Psoas muscle (tissue), 8 donors: ENCODE measurements at places on chromosomes 2 and 18. TPM values are rescaled to one million over a fixed set of nuclear protein-coding genes. Genes with fewer than 3 reads are reported as not detected.

DNA sequence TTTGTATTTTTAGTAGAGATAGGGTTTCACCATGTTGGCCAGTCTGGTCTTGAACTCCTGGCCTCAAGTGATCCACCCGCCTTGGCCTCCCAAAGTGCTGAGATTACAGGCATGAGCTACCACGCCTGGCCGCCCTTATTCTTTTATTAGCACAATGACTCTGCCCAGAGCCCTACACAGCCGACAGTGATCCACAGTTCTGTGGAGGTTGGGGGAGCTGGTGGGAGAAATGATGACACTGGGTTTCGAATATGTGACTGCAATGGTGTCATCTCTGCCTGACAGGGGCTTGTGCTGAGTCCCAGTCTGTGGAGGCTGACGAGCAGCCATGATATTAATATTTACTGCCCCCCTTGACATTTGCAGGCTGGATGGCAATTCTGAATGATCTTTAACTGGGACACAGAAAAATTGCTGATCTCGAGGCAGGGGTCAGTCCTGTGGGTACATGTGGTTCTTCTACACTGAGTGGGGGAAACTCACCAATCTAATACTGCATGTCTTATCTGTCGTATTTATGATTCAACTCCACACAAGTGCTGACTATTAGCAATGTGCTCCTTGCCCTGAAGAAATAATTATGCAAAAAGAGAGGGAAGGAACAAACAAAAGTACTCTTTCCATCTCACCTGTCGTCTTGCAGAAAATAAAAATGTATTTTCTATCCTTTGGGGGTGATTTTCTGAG lies 6.3 kb upstream of the CTAGE1 start:
- DNase-seq = no peak

DNA sequence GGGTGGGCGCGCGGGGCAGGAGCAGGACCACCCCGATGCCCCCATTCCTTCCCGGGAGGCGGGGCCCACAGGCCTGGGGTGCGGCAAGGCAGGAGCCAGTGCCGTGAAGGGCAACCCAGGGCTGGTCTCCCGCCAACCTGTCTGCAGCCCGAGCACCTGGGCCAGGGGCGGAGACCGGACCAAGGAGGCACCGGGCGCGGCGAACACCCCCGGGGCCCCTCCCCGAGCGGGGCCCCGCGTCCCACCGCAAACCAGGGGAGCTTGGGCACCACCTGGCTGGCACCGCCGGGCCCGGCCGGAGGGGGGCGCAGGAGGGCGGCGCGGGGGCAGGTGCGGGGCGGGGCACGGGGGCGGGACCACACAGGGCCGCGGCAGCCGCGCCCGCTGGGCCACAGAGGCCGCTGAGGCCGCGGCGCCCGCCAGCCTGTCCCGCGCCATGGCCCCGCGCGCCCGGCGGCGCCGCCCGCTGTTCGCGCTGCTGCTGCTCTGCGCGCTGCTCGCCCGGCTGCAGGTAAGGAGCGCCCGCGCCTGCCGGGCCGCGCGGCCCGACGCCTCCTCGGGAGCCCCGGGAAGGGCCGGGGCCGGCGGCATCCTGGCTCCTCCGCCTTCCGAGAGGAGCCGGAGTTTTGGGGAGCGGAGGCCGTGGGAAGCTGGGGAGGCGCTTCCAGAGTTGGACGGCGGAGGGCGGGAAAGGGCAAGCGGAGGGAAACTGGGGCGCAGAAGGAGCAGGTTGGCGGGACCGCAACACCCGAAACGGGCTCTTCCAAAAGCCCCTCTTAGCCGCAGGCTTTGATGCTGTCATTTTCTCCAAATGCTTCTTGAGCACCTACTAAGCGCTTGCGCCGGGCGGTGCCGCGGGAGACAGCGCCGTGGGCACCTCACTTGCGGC lies at the start of gene TNFRSF11A:
Gene TNFRSF11A (plus strand): TSS at position 394 of the 889 bp plus-strand sequence. CDS start 43 bp downstream, at position 437.
- peak; percentile 58 for DNase-seq

DNA sequence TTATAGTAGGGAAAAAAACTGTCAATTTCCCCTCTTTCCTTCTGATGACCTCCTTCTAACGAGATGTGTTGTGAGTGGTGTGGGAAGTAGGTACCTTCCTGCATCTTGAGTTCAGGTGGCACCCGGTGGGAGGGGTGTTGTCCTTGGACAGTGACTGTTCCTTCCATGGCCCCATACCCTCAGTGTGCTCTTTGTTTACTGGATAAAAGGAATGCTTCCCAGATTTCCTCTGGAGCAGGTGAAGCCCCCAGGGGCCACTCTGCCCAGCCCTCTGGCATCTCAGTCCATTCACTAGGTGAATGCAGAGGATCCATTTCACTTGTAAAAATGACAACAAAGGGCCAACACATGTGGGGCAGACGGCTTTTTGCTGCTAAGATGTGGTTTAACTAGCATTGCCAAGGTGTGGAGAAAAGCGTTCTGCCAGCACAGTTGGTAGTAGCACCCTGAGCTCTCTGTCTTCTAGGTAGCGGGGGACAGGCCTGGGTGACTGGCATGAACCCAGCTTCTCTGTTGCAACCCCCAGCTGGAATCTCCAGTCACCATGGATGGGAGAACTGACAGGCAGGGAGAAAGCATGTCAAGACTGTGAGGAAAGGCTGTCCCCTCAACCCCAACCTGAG lies 6.9 kb downstream of the GDF7 start:
- no peak for DNase-seq

GRCh38 chr2:238570926-238571325 lies 144.2 kb downstream of the ASB1 start:
- DNase-seq = no peak

- DNase-seq = no peak
Observed at GRCh38 chr18:78875016-78875777, 104.4 kb upstream of the SALL3 start.

- DNase-seq = no peak
Observed at GRCh38 chr18:46601141-46601805, 55.7 kb downstream of the LOXHD1 start.

DNA sequence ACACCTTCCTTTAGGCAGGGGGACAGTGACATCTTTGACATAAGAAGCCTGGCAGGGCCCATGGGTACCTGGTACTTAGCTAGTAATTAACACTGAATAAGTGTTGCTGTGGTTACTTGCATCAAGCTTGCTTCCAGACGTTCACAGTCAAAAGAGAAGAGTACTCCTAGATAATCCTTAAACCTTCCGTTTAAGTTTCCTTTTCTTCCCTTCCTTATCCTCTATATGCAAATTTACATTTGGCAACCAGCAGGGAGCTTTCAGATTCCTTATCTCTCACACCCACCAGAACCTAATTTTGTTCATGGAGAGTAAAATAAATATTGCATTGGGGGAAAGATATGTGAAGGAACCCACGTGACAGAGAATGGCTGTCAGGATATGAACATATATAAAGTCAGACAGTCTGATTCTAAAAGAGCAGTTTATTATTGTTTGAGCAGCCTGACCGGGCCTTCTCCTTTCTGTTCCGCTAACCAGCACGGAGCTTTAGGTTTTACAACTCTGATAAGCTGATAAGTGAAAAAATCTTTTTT lies 7.8 kb upstream of the RAB31 start:
- DNase-seq = no peak

GRCh38 chr2:161090411-161090810 lies 69.8 kb upstream of the TANK start:
- DNase-seq = peak; percentile 45

DNA sequence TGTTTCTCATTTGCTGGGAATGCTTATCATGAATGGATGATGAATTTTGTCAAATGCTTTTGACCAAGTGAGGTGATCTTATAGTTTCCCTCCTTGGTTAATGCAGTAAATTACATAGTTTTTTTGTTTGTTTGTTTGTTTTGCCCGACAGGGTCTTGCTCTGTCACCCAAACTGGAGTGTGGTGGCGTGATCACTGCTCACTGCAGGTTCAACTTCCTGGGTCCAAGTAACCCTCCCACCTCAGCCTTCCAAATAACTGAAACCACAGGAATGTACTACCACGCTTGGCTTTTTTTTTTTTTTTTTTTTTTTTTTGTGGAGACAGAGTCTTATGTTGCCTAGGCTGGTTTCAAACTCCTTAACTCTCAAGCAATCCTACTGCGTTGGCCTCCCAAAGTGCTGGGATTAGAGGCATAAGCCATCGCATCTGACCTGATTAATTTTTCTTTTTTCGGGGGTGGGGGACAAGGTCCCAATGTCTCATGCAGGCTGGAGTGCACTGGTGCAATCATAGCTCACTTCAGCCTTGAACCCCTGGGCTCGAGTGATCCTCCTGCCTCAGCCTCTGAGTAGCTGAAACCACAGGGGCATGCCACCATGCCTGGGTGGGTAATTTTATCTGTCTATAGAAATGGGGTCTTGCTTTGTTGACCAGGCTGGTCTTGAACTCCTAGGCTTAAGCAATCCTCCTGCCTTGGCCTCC lies 48.6 kb downstream of the SMAD2 start:
- DNase-seq = no peak

DNA sequence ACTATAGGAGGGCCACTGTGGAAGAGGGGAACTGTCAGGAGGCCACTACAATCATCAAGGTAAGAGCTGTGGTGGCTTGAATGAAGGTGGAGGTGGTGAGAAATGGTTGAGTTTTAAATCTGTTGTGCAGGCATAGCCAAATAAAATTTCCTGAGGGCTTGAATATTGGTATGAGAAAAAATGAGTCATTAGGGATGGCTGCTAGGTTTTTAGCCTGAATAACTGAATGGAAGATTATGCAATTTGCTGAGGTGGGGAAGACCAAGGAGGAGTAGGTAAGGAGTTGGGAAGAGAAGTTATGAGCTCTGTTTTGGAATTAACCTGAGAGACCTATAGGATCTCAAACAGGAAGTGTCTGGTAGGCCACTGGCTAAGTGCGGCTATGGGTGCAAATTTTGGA lies 84.0 kb downstream of the KLHL14 start:
- no peak for DNase-seq

DNA sequence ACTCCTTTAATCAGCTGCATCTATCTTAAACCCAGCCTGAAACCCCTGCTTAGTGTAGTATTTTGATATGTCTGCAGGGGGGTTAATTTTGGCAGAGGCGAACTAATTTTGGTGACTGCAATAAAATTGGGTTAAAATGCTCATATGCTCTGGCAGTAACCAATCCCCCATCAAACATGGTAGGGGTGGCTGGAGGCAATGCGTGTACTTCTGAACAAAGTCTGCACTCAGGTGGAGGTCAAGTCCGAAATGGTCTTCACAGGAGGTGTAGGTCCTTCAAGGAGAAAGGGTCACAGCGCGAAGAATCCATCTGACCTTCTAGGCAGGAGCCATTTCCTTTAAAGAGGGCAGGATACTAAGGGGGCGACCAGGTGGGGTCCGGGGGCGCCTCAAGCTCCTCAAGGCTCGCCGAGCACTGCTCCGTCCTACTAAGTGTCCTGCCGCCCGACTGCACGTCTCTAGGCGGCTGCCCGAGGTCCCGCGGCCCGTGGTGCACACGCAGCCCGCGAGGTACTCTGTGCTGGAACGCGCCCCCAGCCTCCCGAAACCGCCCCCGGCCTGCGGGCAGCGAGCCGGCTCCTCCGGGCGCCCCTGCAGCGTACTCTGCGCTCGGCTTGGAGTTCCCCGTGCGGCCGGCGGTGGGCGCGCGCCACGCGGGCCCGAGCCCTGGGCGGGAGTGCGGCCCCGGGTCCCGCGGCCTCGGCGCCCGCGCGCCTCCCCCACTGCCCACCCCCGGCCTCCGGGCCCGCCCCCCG lies 1.7 kb upstream of the LDLRAD4 start:
- peak; percentile 64 for DNase-seq

- DNase-seq = no peak
Observed at GRCh38 chr18:35134791-35135531, 93.7 kb downstream of the MAPRE2 start.

GRCh38 chr2:211228559-211228958 lies 672.2 kb downstream of the CPS1 start:
- no peak for DNase-seq

GRCh38 chr2:145811276-145812164 lies 1291.6 kb upstream of the ZEB2 start:
- DNase-seq = no peak

- DNase-seq = no peak
Observed at GRCh38 chr2:229749779-229750178, 35.4 kb upstream of the DNER start.

- DNase-seq = no peak
Observed at GRCh38 chr18:62832282-62832681, 116.9 kb downstream of the PHLPP1 start.

DNA sequence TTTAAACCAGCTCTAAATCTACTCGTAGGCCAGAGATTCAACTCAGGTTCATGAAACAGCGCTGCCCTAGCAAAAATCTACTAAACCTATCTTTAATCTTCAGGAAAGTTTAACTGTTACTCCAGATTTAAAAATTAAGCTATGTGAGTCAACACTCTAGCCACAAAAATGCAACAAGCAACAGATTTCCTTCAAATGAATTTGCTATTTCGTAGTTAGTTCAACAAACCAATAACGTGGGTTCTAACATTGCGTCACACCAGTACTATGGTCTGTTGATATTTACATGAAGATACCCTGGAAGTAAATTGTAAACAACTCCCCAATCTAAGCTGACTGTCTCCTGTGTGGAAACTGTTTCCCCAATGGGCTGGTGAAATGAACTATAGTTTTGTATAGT lies 71.2 kb downstream of the FIGN start:
- no peak for DNase-seq

GRCh38 chr2:56288838-56289580 lies 105.2 kb downstream of the CCDC85A start:
- no peak for DNase-seq

- DNase-seq = no peak
Observed at GRCh38 chr2:37563375-37564015, 107.9 kb downstream of the CDC42EP3 start.

DNA sequence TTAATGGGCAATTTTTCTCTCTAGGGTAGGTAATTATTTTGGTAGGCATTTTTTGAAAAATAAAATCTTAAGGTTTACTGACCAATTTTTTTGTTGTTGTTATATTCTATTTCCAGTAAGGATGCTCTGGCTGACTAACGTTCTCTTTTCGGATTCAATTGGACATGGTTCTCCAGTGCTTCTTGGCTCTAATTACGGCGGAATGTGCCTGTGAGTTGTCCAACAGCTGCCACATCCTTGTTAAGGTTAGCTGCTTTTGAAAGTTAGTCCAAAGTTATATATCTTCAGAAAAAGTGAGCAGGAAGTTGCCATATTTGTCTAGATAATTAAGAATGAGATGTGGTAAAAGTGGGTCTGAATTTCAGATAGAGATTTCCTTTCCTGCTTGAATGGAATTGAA lies 45.8 kb upstream of the SMIM21 start:
- no peak for DNase-seq

DNA sequence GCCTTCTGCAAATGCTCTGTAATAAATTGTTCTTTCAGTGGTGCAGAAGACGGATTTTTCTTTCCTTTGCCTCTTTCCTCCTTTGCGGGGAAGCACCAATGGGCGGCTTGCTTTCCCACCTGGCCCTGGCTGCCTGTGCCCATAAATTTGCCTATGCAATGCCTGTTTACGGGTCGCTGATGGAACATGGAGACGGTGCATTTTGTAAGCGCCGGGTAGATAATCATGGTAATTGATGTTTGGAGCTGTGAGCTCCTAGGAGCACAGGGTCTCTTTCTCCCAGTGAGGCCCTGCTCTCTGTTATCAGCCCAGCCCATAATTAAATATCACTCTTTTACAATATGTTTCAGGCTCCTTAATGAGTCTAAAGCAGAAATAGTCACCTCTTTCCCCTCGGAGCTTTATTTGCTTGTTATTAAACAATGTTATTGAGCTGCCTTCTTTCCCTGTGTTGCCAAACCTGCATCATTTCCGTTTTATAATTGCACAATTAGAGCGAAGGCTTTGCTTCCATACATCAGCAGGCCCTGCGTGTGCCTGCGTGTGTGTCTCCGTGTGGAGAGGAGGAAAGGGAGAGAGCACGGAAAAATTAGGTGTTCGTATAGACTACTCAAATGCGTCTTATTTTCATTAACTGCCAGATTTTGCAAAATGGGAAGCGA lies 437.4 kb upstream of the POU3F3 start:
- DNase-seq = no peak

- no peak for DNase-seq
Observed at GRCh38 chr18:60411715-60412114, 39.1 kb upstream of the MC4R start.

The POTEI gene
- not detected for total RNA-seq

The CDH2 gene
- total RNA-seq = 0.27 TPM

The RGPD8 gene
- total RNA-seq = 8.1 TPM

The RPS27A gene
- total RNA-seq = 464 TPM
